ENCODE measurements at places on chromosomes 5 and 9.

- no peak for DNase-seq
Measured at GRCh38 chr5:174176511-174176910, 131.0 kb downstream of the NSG2 start.

- DNase-seq, result no peak
Measured at GRCh38 chr9:134789168-134789567, 91.4 kb upstream of the FCN2 start.

GRCh38 chr5:87400305-87400899 lies 12.3 kb downstream of the CCNH start:
- DNase-seq, result no peak

- DNase-seq, result no peak
Measured at GRCh38 chr9:37998881-37999587, 70.0 kb downstream of the SHB start.

DNA sequence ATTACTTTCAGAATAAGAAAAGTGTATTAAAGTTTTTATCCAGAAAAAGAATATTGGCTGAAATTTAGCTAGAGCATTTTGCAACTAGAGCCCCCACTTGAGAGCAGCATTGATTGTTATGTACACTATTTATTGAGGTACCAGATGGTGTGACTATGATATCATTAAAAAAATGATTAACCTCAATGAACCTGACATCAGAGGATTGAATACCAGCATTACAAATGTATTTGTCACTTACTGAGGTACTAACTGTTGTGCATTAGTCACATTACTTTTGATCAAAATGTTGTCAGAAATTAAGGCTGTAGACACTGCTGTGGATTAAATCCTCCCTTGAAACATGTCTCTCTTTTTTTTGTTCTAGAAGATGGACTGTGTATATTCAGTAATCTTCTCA lies 127.8 kb upstream of the DHFR start:
- DNase-seq, result no peak

DNA sequence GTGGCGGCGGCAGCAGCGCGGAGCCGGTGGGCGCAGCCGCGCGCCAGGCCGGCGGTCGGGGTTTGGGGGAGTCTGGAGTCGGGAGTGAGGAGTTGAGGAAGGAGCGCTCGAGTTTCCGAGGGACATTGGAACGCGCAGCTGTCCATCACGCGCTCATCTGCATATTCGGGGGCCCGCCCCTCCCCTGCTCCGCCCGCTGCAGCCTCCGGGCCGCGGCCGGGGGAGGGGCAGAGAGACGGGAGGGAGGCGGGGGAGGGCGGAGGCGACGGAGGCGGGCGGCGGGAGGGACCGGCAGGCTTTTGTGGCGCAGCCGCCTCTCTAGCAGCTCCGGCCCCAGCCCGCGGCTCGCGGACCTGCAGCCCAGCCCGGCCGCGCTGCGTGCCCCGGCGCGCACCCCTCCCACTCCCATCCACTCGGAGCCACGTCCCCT lies at the start of gene IRX2:
Gene IRX2 (minus strand): TSS at position 86 of the 430 bp plus-strand sequence. CDS start 264 bp downstream, outside the sequence.
- no peak for DNase-seq

GRCh38 chr5:113047733-113048652 lies 71.4 kb downstream of the DCP2 start:
- DNase-seq, result no peak

- no peak for DNase-seq
Measured at GRCh38 chr5:1063661-1064382, 48.0 kb downstream of the SLC12A7 start.

GRCh38 chr9:85949586-85950335 lies 8.8 kb downstream of the NAA35 start:
- DNase-seq, result no peak

GRCh38 chr5:159330131-159330800 lies at the start of gene IL12B:
TSS of gene IL12B (minus strand) at chr5:159330487. CDS start at chr5:159326782, 3,705 bp downstream.
- DNase-seq, result no peak

- DNase-seq, result no peak
Measured at GRCh38 chr5:16559702-16560101, 57.1 kb downstream of the RETREG1 start.

GRCh38 chr5:394671-395155 lies 48.3 kb upstream of the EXOC3 start:
- DNase-seq, result no peak

DNA sequence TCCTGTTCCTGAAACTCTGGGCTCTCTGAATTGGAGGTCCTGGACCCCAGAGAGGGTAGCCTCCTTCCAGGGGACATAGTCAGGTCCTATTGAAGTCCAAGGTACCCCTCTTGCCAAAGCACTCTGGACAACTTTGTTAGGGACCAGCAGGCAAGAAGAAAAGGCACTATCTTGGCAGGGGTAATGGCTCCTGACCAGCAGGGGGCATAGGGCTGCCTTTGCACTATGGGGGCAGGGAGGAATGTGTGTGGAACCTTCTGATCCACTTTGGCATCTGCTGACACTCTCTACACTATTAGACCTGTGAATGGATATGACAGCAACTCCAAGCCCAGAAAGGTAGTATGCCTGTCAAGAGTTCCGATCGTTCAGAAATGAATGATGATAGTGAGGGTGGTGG lies 179.0 kb upstream of the CD180 start:
- DNase-seq, result no peak

DNA sequence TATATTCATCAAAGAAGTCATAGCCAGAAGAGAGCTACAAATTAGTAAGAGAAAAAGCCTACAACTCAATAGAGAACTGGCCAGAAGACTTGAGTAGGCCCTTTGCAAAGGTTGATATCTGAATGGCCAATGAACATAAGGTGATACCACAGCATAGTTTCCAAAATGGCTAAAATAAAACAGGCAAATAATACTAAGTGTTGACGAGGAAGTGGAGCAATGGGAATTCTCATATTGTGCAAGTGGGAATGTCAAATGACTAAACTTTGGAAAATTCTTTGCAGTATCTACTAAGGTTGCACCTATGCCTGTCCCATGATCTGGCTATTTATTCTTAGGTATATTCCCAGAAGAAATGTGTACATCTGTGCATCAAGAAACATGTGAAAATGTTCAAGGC lies 48.3 kb downstream of the BOD1 start:
- DNase-seq, result no peak

GRCh38 chr5:583645-584044 lies 28.5 kb upstream of the CEP72 start:
- DNase-seq, result no peak

DNA sequence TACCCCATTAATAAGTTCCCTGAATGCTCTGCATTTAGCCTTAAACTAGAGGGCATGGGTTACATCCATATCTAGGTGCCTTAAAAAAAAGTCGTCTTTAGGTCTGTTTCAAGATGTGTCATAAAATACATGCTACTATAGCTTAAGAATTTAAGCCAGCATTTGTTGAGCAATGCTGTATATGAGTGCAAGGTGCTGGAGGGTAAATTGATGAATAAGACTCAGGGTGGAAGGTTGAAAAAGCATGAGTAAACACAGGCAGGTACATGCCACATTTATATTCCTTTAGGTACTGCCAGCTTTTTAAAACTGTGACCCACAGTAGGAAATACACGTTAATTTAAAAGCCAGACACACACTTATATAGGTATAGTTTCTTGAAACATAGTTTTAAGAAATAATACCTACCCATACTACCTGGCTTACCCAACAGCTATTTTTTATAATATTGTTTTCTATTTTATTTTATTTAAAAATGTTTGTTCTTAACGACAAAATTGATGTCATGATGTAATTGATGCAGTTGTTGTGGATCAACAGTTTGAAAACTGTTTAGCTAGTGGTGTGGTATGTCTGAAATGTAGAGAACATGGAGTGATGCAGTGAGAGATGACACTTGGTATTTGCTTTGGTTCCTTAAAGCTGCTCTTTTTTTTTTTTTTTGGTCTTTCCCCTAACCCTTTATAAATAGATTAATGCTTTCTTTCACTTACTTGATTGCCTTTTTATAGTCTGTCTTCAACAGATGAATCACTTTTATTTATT lies 3.9 kb downstream of the HMGCR start:
- DNase-seq, result no peak

- no peak for DNase-seq
Measured at GRCh38 chr5:97004423-97005060, 68.7 kb downstream of the LNPEP start.

GRCh38 chr5:26828294-26828693 lies 210.1 kb downstream of the CDH9 start:
- DNase-seq, result no peak

DNA sequence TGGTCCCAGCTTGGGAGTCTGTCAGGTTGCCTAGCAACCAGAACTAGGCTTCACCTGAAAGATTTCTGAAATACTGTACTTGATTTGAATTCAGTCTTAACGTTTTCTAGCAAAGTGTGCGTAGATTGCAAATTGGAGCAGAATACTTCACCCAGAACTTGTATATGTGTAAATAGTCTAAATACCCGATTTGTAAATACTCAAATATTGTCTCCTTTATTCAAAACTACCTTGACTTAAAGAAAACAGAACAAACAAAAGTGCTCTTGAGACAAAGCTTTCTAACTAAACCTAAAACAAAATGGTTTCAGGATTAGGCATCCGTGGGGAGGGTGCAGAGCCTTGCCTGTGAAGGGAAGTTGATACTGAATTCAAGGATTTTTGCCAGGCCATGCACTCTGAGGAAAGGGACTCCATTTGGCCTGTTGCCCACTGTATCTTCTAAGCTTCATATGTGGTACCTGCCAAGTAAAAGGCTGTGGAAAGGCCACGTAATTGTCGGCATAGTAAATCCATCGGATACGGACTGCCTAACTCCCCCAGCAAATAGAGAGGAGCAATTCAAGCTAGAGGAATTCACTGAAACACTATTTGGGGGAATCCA lies 744 bp upstream of the HMGCS1 start:
- DNase-seq, result no peak

GRCh38 chr5:3606121-3606831 lies 10.6 kb downstream of the IRX1 start:
- no peak for DNase-seq

DNA sequence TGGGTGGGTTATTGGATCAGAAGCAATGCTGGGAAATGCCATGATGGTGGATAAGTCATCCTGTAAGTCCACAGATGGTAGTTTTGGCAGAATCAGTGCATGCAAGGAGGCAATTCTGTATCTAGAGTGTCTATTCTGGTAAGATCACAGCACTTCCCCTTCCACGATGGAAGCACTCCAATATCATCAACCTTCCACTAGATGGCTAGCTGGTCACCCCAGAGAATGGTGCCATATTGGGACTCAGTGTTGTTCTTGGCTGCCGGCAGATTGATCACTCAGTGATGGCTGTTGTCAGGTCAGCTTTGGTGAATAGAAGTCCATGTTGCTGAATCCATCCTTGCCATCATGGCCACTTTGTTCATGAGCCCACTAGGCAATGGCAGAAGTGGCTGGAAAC lies 553.5 kb downstream of the CSNK1G3 start:
- DNase-seq, result no peak

- DNase-seq, result peak; percentile 5
Measured at GRCh38 chr5:56737002-56737621, 78.2 kb upstream of the MAP3K1 start.

DNA sequence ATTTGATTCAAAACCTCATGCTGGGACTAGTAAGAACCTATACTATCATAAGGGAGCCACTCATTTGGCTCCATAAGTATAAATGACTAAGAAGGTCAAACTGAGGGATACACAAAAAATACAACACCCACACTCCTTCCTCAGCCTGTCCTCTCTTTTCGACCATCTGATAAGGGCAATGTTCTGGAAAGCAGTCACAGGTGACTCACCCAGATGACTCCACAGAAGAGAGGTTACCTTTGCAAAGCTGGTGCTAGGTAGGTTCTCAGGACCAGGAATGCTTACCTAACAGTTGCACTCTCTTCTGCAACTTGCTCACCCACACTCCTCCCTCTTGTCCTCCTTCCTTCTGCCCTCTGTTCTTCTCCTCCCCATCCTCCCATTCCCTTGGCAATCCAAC lies 32.9 kb downstream of the LHFPL2 start:
- no peak for DNase-seq

GRCh38 chr5:138961221-138961620 lies 86.1 kb upstream of the LRRTM2 start:
- DNase-seq, result no peak

DNA sequence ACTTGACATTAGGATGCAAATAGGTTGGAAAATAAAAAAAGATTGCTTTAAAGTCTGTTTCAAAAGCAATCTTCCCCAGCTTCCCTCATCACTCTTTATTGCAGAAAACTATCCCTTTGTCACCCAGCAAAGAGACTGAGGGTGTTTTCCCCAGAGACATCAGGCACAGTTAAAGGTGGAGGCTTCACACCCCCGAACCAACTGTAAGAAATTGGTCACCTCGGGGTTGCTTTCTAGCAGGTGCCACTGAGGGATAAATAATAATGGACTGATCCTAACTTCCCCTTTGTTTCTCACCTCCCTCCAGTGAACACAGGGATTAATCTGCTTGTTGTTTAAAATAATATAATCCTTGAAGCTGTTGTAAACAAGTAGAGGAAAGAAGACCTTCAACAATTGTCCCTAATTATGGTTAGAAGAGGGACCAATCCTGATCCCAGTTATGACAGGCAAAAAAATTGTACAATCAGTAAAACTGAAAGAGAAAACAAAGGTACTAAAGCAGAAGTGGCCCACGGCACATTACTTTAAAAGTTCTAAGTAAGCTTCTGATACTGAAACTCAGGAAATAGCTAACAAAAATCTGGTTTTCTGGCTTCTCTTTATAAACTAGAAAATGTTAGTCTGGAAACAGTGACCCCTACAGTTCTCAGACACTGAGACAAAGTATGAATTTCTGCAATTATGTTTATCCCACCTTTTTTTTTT lies 6.6 kb upstream of the PCSK1 start:
- DNase-seq, result no peak

GRCh38 chr9:13786131-13786530 lies 506.6 kb upstream of the MPDZ start:
- no peak for DNase-seq

DNA sequence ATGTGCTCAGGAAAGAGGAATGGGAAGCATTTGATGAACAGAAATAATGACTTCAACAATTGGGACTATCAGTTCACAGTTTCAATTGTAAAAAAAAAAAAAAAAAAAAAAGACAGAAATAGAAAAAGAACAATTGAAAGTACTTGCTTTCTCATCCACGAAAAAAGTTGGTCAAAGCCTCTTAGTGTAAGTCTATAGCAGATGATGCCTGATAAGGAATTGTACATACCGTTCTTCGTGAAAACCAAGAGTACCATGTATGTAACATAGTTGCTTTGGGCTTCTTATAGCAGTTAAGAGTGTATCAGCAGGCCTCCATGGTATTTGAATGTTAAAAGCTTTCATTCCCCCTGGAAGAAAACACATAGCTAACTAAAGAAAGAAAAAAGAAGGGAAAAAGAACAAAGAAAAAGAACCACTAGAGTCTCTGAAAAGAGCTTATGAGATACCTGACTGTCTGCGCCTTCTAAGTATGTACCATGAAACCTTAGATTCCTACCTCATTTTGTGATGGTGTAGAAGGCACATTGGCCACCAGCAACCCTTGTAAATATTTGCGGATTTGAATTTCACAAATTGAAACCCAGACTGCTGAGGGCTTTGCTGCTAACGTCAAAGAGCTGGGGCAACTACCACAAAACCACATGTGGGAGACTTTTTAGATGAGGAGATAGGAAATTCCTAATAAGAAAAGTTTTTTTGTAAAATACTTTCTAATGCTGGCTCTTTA lies 75.2 kb downstream of the TMC1 start:
- DNase-seq, result no peak

GRCh38 chr5:109865637-109866036 lies 175.9 kb downstream of the MAN2A1 start:
- DNase-seq, result no peak

GRCh38 chr9:127999461-127999860 lies 18.7 kb upstream of the EEIG1 start:
- DNase-seq, result no peak

- DNase-seq, result no peak
Measured at GRCh38 chr5:76149636-76150035, 66.5 kb downstream of the SV2C start.

GRCh38 chr9:107760469-107761242 lies 271.1 kb upstream of the KLF4 start:
- DNase-seq, result no peak

GRCh38 chr5:72282878-72283277 lies 37.2 kb downstream of the MRPS27 start:
- DNase-seq, result no peak
